GM12892 (cell line): ENCODE measurements at places on chromosomes 3 and 15.

DNA sequence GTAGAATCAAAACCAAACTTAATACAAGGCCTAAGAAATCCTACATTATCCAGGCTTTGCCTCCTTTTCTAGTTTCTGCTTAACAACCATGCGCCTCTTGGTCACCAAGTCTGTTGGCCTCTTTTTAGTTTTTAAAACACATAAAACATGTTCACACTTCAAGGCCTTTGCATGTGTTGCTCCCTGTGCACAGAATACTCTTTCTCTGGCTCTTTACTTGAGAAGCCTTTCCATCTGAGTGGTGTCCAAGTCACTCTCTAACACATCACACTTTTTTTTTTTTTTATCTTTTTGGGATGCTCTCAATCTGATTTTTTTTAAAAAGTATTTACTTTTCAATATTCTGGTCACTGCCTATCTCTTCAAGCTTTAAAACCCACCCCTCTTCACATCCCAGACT is 14.9 kb downstream of the GAP43 start:
- DNase-seq, result no peak

DNA sequence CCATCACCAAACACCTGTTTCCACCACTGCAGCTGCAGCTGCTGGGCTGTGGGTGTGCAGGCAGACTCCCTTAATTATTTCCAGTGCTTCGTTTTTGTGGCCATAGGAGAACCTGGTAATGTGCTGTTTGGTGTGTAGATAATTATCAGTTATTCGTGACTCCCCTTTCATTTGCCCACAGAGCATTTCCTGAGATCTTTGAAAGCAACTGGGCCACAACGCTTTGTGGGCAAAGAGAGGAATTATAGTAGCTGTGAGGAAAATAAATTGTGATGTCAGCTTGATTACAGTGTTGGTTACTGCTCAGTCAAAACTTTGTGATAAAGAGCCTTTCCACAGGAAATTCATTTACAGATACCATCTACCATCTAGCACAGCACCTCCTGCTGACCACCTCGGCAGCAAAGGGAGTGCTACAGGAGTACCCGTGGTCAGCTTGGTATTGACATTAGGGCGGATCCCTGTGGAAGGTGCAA is 193.3 kb upstream of the SLCO3A1 start:
- no peak for DNase-seq

GRCh38 chr3:143127801-143128200 is 8.2 kb downstream of the CHST2 start:
- DNase-seq, result no peak

- no peak for DNase-seq
Observed at GRCh38 chr15:40108061-40108854, 421 bp downstream of the BMF start.

GRCh38 chr15:75920079-75920478 is 16.4 kb downstream of the FBXO22 start:
- no peak for DNase-seq

DNA sequence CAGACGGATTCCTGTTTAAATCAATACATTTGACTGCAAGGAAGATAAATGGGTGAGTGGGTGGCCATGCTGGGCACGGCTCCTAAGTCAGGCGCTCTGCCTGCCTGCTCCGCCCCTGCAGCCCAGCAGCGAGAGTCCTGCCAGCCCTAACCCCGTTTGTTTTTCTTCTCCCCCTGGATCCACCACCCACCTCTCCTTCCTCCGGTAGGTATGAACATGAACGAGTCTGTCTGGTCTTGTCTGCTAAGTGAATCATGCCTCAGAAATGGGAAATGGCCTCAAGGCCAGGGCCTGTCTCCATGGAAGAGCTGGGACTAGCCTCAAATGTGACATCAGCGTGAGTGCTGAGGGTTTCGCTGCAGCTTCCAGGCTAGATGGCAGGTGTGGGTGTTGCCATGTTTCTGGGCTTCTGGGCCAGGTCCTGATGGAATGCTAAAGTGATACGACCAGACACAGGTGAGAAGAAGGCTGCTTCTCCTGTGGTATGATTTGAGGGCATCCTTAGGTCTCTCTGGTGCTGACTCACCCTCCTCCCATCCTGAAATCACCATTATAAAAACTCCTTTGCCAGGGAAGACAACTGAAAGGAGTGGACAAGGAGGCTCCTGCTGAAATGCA is 5.6 kb upstream of the FEM1B start:
- DNase-seq, result no peak

DNA sequence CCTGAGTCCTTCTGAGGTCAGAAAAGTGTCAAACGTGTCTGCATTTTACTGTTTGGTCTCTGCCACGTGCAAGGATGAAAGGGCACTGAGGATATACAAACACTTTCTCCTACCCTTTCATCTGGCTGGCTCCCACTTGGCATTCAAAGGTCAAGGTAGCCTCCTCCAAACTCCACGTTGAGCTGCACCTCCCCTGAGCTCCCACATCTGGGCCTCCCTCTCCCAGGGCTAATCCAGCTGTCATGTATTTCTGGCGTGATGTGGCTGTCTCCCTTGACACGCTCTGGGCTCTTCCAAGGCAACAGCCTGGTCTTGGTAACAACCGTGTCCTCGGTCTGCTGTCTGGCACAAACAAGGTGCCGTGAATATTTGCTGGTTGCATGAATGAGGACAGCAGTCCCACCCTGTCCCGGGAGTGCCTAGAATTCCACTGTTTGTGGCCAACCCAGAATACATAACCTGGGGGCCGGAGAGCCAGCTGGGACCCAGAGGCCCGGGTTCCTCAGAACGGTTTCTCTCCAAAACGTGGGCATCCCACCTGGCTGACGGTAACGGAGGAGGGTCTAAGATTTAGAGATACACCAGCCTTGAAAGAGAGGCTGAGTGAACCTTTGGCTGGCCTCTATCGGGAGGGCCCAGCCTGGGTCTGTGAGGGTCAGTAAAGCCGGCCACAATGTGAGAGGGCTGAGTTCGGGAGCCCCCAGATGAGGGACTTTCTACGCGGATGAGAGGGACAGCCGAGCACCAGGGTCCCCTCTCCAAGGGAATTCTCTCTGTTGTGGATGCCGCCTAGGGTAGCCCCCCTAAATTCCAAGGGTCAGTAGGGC is 767 bp downstream of the GLT8D1 start:
- DNase-seq, result no peak

DNA sequence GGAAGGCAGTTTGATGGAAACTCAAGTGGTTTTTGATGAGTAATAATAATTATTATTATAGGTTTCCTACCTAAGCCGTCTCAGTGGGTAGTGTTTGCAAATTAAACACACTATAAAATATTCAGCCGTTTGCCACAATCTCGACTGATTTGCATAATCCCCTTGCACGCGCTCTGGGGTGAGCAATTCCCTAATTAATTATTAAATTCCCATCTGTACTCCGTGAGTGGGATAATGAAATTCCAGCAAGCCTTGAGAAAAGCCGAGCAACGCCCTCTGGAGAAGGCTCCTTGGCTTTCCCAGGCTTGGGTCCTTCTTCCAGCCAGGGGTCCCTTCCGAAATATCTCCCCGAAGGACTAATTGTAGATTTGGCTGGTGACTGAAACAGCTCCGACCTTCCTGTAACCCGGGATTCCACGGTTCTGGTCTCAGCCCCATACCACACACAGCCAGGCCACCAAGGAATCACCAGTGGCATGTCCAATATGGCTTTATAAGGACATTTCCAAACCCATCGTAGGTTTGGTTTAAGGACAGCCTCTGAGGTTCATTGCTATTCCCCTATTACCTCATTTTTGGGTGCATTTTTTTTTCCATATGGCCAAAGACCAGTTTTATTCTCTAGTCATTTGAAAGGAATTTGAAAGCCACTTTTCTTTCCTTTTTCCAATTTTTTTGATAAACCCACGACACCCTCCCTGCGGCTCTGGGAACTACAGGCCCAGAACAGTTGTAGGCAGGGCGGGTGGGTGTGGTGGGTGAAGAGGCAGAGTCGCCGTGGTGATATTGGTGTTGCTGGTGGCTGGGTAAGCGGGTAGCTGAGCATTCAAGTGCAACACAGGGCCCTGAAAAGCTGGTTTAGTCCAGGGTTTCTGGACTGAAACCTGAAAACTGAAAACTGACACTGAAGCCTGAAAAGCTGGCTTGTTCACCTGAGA is 33.2 kb upstream of the RGMA start:
- no peak for DNase-seq

DNA sequence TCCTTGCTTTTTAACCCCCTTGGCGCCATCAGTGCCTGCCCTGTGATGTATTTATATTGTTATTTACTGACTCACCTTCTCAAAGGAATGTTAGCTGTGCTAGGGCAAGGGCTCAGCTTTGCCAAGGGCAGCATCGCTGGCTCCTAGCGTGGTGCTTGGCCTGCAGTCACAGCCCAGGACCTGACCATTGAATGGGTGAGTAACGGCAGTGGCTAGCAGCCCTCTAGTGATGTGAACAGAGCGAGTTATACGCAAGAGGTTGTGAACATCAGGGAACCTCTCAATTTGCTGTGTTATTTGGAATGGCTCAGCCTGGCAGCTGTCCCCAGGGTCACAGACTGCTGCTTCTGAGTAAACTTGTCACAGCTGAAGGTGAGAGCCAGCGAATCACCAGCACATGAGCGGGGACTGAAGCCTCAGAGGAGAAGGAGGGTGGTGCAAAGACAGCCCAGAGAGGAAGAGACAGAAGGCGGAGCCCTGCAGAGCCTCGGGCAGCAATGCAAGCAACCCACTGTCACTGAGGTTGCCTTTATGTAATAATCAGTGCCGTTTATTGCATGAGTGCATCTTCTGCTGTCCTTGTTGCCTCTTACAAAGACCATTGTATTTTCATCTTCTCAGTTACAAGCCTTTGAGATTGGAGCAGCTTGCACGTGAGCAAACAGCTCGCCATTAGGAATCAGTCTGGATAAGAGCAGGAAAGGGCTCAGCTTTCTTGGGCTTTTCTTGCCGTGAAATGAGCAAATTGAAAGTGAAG is 158.3 kb downstream of the SLCO3A1 start:
- no peak for DNase-seq

- no peak for DNase-seq
Observed at GRCh38 chr3:143088835-143089234, 30.7 kb upstream of the CHST2 start.

DNA sequence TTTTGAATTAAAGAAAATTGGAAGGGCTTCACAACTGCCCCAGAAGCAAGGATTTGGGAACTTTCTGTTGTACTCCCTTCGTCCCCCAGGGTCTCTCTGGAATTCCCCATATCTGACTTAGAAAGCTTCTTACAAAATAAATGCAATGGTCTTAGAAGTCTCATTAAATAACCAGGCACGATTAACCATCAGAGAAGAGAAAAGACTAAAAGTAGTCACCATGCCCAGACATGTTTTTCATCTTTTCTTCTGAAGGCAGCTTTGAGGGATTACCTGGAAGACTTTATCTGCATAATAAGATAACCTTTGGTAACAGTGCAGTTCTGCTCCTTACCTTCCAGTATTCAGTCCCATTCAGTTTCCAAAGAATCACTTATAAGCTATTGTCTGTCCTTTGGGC is 135.9 kb downstream of the PTPRG start:
- no peak for DNase-seq

GRCh38 chr3:69441040-69441439 is 55.2 kb upstream of the FRMD4B start:
- no peak for DNase-seq

- no peak for DNase-seq
Observed at GRCh38 chr3:126845920-126846715, 136.8 kb upstream of the PLXNA1 start.

- DNase-seq, result no peak
Observed at GRCh38 chr15:60414016-60414682, 16.4 kb upstream of the ANXA2 start.
